ENCODE measurements at places on chromosomes 12 and 14. TPM values are rescaled to one million over a fixed set of nuclear protein-coding genes. Genes with fewer than 3 reads are reported as not detected.

Gene SERPINA10
- 0.04 TPM for total RNA-seq

Gene SLC4A8
- total RNA-seq = 1.2 TPM

Gene HSPA2
- 35.4 TPM for total RNA-seq

Gene ACRBP
- 0.16 TPM for total RNA-seq

Gene KRT73
- total RNA-seq = not detected

Gene ANO2
- not detected for total RNA-seq
